ENCODE measurements at places on chromosomes 12 and 14. TPM values are rescaled to one million over a fixed set of nuclear protein-coding genes. Genes with fewer than 3 reads are reported as not detected.

Gene CD163L1
- total RNA-seq, result 0.17 TPM

Gene TMEM179
- not detected for total RNA-seq

Gene SLC7A8
- 0.34 TPM for total RNA-seq

Gene SRSF9
- total RNA-seq, result 100 TPM

Gene CRIP2
- total RNA-seq, result 102 TPM
